Putamen (tissue), 1 donor: ENCODE measurements at places on chromosomes 3 and 15.

- DNase-seq = no peak
Measured at GRCh38 chr3:52742418-52743041, 28.2 kb downstream of the NEK4 start.

DNA sequence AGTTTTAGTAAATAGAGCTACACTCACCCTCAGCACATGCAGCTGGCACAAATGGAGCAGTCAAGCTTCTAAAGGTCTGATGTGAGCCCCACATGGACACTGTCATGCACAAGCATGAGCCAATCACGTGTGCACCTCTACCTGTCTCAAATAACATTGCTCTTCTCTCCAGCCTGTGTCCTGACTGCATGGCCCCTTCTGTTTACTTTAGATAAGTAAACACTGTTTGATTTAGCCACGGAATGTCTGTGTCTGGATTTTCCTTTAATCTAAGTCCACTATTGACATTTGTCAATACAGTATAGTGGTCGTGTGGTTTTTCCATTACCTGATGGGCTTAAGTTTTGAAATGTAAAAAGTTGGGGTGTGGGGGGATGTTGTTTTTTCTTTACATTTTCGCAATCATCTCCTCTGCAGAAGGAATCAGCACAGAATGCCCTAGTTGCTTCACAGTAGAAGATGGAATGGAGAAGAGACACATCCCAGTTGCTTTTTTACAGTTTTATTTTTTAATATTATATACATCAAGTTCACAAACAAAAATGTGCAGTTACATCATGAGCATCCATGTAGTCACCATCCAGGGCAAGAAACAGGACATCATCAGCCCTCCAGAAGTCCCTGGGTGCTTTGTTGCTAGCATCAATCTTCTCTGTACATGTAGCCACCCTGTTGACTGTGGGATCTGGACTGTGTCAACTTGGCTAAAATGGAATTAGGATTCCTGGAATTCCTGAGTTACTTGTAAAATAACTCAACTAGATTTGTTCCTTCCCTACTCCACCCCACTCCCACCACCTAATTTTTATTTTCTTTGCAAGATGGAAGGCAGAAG is 146.1 kb downstream of the UACA start:
- DNase-seq = no peak

GRCh38 chr3:121995161-121996137 is 26.6 kb downstream of the ILDR1 start:
- DNase-seq = peak; percentile 54

DNA sequence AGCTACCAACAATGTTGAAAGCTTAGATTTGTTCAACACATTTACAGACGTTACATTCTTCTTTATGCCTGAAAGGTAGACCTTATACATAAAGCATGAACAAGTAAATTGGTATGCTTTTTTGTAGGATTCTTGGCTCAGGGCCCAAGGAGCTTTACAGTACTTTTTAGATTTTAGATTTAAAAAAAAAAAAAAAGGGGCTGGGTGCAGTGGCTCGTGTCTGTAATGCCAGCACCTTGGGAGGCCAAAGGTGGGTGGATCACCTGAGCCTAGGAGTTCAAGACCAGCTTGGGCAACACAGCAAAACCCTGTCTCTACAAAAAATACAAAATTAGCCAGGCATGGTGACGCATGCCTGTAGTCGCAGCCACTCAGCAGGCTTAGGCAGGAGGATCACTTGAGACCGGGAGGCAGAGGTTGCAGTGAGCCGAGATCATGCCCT is 39.7 kb downstream of the MEF2A start:
- no peak for DNase-seq

GRCh38 chr3:121462565-121462964 is 83.2 kb downstream of the POLQ start:
- no peak for DNase-seq
